Activated T-cell treated with anti-CD3 and anti-CD28 coated beads, Interleukin-2, amount 50 U/mL, for 72 hours (primary cell): ENCODE measurements at places on chromosomes 7 and 10. TPM values are rescaled to one million over a fixed set of nuclear protein-coding genes. Genes with fewer than 3 reads are reported as not detected.

Gene BRAF
- 56.2 TPM for total RNA-seq

Gene CLDN4
- 0.34 TPM for total RNA-seq

Gene SLIT1
- 1.3 TPM for total RNA-seq

Gene GNG11
- total RNA-seq: not detected

Gene ITPRID1
- total RNA-seq: not detected

Gene NME8
- not detected for total RNA-seq

Gene PON2
- 6.9 TPM for total RNA-seq

Gene EPDR1
- total RNA-seq: 2.6 TPM

Gene FRAT1
- 4.5 TPM for total RNA-seq

Gene DNAJB6
- total RNA-seq: 116 TPM

Gene SFRP5
- total RNA-seq: not detected
